Sciatic nerve (tissue), 2 donors: ENCODE measurements at places on chromosomes 6 and 20.

DNA sequence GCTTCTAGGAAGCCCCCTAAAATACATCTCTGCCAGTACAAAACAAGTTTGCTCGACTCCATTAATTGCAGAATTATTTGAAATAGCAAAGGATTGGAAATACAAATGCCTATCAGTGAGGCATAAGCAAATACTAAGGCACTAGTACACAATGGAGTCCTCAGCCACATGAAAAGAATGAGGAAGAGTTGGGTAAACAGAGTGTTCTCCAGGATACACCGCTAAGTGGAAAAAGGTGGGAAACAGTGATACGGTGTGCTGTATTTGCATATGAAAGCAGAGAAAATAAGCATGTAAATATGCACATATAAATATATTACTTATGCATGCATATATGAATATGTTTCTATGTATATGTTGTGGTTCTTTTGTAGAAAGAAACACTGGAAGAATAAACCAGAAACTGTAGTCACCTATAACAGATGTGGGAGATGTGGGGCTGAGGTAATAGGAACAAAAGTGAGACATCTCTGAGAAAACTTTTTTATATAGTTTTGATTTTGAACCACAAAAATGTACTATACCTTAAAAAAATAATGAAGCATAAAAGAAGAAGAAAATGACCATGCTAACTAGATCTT, 143.4 kb upstream of the MYLIP start:
- no peak for DNase-seq

GRCh38 chr6:53236241-53236640, 87.6 kb upstream of the GCM1 start:
- no peak for DNase-seq

- no peak for DNase-seq
Measured at GRCh38 chr6:75090576-75090975, 115.3 kb downstream of the COL12A1 start.

GRCh38 chr6:137510923-137511322, 16.7 kb upstream of the OLIG3 start:
- no peak for DNase-seq

- DNase-seq = no peak
Measured at GRCh38 chr6:41846666-41847237, 48.4 kb downstream of the USP49 start.

DNA sequence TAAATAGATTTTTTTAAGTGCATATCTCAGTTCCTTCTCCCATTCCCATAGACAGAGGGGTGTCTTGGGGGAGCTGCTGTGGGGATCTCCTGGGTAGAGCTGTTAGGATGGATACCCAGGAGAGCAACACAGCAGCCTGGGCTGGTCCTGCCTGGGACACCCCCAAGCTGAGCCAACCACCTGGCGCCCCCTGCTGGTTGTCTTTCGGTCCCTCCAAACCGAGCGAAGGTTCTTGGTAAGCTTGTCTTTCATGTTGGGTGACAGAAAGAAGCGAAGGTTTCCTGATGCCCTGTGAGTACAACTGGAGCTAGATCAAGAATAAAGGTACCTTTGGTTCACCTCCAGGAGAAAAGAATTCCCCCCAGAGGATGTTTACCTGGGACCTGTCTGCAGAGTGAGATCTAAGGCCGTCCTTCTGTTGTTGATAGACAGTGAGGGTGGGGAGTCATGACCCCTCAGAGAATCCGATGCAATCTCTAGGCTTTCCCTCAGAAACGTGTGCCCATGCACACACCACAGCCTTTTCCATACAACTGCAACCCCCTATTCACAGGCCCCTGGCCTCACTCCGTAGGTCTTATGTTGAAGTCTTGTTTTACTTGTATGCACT, 50.8 kb downstream of the SNX9 start:
- DNase-seq = peak; percentile 84

GRCh38 chr6:121338956-121339355, 4.7 kb upstream of the TBC1D32 start:
- DNase-seq = no peak

GRCh38 chr6:20943040-20943627, 408.9 kb downstream of the CDKAL1 start:
- no peak for DNase-seq
